ENCODE measurements at places on chromosomes 4 and X.

DNA sequence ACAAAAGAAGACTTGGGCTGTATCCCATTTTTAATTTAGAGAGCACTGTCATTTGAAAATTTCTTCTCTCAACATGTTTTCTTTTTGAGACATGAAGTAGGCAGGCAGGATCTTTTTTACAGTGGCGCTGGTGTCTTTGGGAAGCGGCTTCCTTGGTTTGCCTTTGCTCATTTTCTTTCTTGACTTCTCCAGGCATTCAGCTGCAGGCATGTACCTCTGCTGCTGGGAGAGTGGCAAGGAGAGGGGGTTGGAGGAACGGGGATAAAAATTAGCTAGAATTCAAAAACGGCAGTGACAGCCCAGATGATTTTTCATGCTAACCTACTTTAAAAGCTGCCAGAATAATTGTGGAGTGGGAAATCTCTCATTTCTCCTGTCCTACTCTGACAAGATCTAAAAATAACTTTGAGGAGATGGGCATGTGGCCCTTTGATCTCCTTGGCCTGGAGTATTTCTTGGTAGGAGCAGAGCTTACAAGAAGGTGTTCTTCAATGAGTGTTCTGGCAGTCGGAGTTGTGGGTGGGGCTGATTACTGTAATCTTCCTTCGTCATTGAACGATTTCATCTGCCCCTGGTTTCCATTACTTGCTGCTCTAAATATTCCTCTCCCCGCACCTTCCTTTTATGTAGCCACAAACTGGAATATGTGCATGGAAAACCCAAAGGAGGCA lies 54.8 kb downstream of the TBL1X start:
- no peak for DNase-seq

DNA sequence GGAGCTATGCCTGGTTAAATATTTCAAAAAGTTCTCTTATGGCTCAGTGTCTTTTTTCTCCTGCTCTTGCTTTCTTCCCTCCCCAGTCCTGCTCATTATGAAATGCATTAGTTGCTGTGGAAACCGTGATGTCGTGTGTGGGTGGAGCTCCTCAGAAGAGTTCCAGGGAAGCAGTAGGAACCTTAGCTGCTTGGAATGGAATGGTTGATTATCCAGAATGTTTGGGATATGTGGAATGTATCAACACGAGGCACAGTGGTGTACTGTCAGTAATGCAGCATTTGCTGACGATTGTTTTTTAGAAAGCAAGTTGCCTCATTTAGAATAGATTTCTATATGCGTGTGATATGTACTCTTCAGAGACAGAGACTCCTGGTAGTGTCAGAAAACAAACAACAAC lies 333.2 kb downstream of the ARHGAP10 start:
- no peak for DNase-seq

DNA sequence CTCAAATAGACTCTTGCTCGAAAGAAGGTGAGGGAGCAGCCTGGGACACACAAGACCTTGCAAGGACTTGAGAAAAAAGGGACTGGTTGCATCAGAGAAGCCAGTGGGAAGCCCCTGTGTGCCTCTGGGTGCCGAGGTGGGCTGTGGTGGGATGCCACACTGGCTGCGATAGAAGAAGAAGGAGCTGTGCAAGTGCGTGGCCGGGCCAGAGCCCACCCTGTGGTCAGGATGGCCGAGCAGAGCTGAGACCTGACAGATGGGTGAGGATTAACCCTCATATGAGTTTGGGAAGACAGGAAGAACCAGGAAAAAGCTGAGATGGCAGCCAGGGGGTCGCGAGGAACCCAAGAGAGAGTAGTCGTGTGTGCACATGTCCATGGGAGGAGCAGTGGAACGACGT lies 44.6 kb upstream of the HGFAC start:
- no peak for DNase-seq

GRCh38 chr4:26337612-26338011 lies 16.8 kb downstream of the RBPJ start:
- DNase-seq: no peak

DNA sequence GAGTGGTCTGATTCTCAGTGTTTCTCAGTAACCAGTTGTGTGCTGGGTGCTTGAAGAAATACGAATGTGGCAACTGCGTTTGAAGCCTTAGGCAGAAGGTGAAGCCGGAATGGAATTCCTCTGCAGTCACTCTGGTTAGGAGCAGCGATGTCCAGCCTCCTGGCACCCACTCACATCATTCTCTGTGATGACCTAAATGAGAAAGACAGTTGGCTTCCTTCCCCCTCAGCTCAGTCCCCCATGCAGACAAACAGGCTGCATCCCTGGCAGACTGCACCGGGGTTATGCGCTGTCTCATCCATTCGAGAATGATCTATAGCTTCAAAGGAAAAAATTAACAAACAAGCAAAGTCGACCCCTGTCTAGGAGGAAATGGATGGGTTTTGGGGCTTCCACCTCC lies 170.1 kb upstream of the SCML1 start:
- no peak for DNase-seq

DNA sequence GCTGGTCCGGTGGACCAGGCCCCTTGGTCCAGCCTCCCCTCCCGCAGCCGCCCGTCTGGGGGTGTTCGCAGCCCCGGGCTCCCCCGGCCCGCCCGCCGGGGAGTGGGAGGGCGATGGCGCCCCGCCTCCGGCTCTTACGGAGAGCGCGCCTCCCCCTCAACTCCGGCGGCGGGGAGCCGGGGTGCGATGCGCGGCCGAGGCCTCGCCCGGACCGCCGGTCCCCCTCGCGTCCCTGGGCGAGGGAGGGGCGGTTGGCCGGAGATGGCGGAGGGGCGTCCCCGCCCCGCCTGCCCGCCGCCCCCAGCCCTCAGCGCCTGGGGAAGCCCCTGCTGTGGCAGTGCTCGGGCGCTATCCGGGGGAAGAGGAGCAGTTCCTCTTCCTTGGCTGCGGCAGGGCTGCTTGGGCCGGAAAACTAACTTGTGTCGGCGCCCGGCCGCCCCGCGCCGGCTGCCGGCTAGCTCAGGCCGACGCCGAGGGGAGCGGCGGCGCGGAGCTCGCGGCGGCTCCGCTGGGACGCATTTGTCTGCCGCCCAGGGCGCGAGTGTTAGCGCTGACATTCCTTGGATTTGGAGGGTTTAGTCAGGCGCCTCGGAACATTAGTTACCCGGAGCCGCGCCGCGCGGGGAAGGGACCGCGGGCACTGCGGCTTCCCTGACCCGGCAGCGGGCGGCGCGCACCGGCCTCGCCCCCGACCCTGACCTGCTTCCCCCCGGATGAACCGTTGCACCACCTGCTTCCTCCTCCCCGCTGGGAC lies 994 bp downstream of the GALNT7 start:
- peak; percentile 44 for DNase-seq

DNA sequence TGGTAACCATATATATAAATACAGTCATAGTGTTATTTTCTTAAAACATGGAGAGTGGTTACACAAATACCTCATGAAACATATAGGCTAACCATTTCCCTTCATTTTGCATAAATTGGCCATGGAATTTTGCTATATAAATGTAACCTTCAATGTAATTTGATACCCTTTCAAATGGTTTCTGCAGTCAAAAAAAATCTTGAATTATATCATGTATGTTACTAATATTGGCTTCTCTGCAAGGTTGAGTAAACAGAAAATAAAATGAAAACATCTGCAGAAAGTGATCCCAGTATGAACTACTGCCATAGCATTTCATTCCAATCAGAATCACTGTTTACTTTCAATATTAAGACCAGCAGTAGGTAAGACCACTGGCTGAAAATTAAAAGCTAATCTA lies 1165.9 kb upstream of the TENM3 start:
- no peak for DNase-seq

GRCh38 chr4:38921151-38921550 lies 53.5 kb downstream of the FAM114A1 start:
- DNase-seq: no peak

GRCh38 chr4:185580699-185581098 lies 45.4 kb upstream of the PDLIM3 start:
- no peak for DNase-seq

GRCh38 chr4:8086783-8087445 lies 71.7 kb downstream of the ABLIM2 start:
- no peak for DNase-seq

DNA sequence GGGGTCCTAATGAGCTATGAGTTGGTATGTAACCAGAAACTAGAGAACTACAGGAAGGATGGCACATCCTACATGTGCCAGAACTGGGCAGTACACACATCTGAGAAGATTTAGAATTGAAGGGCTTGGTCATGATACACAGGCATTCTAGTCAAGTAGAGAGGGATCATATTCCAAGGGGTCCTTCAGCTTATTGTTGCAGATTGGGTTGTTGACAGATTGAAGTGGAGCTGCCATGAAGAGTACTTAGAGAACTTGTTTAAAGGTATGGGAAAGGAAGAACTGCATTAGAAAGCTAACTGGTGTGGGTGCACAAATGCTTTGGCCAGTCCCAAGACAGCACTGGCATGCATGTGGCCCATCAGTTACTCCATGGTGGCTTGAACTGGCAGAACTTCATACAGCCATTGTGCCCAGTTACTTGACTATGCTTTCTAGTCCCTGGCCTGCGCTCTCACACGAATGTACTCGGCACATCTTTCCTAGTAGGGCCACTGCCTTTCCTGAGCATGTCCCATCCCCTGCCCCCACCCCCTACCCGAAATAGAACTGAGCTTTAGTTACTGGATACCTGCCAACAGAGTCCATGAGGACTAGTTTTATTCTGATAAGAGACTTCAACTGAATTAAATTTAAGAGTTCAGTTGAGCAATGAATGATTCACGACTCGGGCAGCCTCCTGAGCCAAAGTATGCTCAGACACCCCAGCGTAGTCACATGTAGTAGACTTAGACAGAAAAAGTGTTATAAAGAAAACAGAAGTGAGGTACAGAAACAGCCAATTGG lies 64.0 kb downstream of the CCNG2 start:
- DNase-seq: no peak

GRCh38 chr4:66430856-66431255 lies 760.6 kb upstream of the EPHA5 start:
- DNase-seq: no peak

- DNase-seq: no peak
Measured at GRCh38 chr4:36152735-36153134, 91.6 kb downstream of the ARAP2 start.

GRCh38 chr4:155666344-155667221 lies at the start of gene GUCY1A1:
GUCY1A1 (plus strand) TSS chr4:155666848; CDS start chr4:155696868, 30,020 bp downstream.
- DNase-seq: no peak

DNA sequence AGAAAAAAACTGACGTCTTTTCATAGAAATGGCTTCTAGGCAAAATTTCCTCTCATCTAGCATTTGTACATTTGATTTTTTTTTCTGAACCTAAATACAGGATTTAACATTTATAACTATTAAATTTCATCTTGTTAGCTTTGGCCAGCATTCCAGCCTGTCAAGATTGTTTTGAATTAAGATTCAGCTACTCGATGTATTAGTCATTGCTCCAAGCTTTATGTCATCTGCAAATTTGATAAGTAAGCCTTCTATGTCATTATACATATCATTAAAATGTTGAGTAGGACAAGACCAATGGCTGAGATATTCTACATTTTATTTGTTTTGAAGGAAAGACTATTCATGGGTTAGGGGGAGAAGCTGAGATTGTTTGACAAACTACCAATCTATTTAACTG lies 46.7 kb downstream of the DDX53 start:
- DNase-seq: no peak

DNA sequence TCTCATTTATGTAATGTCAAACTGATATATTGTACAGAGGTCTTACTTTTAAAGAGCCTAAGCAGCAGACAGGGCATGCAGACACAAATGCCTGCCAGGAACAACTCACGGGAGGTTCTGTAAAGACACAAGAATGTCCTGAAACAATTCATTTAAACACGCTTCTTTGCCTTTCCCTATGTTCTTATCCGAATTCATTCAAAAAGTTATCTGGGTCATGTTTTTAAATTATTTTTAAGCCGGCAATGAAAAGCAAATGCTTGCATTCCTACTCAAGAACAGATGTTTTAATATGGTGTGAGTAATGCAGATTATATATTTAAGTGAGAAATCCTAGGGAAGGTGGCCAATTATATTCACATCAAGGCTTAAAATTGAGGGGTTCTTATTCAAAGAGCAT lies 192.6 kb downstream of the PDGFC start:
- DNase-seq: no peak

DNA sequence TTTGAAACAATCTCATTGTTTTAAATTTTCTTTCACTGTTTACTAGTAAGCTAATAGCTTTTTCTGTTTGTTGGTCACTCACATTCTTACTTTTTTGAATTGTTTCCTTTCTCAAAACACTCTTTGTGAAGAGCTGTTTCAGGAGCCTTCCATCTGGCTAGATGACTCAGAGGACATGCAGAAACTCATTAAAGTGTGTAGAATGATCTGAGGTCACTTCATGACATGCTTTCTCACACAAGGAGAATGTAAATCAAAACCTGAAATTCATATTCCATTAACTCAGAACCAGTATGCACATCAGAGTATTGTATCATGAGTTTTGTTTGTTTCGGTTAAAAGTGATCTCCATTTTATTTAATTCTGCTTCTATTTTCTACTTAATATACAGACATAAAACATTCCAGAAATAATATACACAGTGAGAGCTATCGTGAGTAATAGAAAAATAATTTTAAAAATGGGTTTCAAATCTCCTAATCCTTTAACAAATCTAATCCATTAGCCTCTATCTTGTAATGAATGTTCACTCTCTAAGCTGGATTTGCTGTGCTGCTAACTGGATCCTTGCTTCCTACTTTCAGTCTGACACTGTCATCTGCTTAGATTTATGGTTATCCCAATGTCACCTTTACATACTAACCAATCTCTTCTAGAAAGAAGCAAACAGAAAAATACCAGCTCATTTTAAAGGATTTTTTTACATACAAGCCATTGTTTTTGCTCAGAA lies 449.6 kb downstream of the FSTL5 start:
- no peak for DNase-seq

- DNase-seq: no peak
Measured at GRCh38 chr4:41799126-41799525, 50.6 kb upstream of the PHOX2B start.

- no peak for DNase-seq
Measured at GRCh38 chrX:100883654-100884053, 9.5 kb upstream of the NOX1 start.

DNA sequence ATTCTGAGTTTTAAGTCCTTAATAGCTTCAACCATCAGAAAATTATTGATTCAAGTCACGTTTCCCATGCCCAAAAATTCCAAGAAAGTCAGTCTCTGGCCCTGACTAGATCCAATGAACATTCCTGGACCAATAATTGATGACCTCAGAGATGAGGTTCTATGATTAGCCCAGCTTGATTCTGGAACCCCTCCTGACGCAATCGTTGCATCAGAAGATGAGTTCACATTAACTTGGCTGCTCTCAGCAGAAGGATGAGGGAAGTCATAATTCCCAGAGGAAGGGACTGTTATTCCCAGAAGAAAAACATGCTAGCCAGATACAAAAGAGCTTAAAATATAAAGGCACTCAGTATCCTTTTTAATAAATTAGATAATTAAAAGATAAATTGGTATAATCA lies 34.3 kb upstream of the CPEB2 start:
- no peak for DNase-seq

Measured in stimulated activated CD4-positive, alpha-beta T cell treated with anti-CD3 and anti-CD28 coated beads, Interleukin-1b, Interleukin-23, amount 100 ng/mL, for 24 hours (primary cell).